OCI-LY7 (cell line): ENCODE measurements at places on chromosomes 1 and 21. TPM values are rescaled to one million over a fixed set of nuclear protein-coding genes. Genes with fewer than 3 reads are reported as not detected.
A peak's percentile ranks its signal among the peaks of the same experiment; 100 is the strongest.

DNA sequence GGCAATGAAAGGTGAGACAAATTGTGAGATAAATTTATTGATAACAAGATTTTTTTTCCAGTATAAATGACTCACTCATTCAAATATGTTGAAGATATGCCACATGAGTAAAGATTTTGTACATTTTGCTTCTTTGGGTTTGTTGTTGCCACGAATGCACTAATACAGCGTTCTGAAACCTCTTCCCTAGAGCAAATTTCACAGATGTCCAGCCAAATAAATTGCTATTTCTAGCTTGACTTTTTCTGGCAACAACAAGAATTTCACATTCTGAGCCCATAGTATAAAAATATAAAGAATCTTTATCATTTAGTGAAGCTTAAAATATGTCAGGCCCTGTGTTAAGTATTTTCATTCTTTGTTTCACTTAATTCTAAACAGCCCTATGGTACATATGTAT is 114.5 kb upstream of the COL24A1 start:
- no peak for DNase-seq

- DNase-seq, result no peak
Measured at GRCh38 chr1:184622136-184622823, 132.4 kb downstream of the EDEM3 start.

DNA sequence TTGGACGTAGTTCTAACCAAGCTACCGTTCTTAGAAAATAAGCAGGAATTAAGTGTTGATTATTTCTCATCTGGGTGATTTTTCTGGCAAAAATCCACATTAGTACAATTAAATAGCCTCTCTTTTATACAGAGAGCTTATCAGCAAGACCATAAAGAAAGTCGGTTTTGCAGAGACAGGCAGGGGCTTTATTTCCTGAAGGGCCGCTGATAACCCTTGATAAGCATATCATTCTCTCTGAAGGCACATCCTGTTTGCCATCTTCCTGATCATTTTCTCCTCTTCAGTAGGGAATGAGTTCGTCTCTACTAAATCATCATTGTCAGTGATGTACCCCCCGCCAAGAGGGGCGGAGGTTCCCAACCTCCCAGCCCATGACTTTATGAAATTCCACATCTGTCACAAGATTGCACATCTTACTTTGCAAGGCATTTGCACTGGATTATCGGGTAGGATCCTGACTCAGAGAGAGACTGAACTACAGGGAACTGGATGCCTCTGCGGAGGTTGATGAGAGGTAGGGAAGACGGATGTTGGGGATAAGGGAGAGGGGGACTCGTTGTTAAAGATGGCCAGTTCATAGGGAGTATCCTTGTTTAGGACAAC is 115.7 kb downstream of the KCNJ6 start:
- DNase-seq, result no peak

DNA sequence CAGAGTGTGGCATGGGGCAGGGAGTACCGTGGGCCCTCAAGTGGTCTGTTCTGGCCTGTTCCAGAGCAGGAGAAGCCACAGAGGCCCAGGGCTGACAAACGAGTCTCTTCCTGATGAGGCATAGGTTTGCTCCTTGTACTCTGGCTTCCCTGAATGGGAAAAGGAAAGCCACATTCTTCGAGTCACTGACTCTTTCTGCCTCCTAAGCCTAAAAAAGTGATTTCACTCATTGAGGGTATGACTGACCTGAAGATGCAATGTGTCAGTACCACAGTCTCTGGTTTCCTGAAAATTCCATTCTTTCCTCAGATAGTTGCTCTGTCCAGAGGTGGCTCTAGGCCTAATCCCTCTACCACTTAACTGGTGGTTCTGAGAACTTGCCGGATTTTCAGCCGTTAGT is 92.3 kb downstream of the KCNN3 start:
- no peak for DNase-seq

DNA sequence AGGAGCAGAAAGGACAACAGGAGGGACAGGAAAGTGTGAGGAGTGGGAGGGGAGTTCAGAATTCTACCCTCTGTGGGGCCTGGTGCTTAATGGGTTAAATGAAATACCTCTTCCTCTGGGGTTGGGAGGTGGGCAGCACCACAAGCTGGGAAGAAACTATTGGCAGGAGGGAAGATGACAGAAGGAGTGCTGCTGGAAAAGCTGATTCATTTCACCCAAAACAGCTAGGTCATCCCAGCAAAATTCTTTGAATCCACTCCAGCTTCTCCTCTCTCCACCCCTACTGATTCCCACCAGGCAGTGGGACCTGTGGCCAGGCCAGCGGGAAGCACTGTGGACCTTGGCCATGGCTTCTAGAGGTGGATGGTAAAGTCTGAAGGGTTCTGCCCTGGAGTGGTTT is 12.8 kb downstream of the BCAN start:
- DNase-seq, result no peak

- no peak for DNase-seq
Measured at GRCh38 chr1:48251323-48251722, 28.8 kb downstream of the SLC5A9 start.

GRCh38 chr1:241810769-241811405 is 37.1 kb upstream of the EXO1 start:
- DNase-seq, result no peak

- DNase-seq, result no peak
Measured at GRCh38 chr1:144101397-144102045, 129.7 kb upstream of the FAM72C start.

- no peak for DNase-seq
Measured at GRCh38 chr1:57270927-57271698, 152.7 kb downstream of the DAB1 start.

DNA sequence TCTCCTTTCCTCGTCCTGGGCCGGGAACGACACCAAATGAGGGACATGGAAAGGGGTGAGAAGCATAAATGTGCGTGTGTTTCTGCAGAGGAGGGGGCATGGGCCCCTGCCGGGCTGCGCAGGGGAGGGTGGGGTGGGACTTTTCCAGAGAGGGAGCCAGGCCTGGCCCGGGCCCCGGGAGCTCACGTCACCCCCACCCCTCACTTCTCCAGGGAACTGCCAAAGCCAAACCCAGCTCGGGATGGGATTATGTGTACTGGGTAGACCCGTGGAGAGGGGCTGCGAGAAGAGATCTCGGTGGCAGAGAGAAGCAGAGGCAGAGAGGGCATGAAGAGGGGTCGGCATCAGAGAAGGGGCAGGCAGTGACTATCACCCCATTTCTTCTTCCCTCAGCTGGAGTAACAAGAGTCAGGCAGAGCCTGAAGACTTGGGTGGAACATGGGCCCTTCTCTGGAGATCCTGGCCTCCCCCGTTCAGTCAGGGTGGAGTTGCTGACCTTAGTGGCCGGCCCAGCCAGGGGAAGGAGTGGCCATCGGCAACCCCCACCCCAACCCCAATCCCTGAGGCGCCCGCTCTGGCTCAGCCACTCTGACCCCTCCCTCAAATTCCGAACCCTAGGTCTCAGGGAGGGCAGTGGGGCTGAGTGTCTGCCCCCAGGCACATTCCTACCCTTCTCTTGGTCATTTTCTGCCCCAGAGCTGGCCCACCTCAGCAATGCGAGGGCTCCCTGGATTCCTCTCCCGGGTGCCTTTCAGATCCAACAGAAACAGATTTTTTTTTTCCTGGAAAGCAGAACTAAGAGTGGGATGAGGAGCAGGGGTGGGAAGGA is 1.2 kb downstream of the ADAMTSL4 start:
- DNase-seq, result no peak

- DNase-seq, result no peak
Measured at GRCh38 chr1:113136476-113136875, 63.5 kb downstream of the LRIG2 start.

DNA sequence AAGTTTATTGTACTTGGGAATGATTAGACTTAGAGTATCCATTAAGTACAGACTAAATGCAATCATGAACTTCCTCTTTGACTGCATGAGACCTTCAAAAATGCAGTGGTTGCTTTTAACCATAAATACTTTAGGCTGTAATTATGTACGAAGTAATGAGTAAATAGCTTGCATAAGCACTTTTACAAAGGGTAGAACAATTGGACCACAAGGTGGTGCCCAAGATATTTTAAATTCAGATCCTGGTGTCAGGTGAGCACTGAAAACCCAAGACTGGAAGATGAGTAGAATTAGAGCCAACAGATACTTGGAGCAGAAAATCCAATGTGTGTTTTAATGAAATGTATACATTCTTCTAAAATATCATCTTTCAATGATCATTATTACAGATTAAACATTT is 43.4 kb upstream of the RHOU start:
- DNase-seq, result peak; percentile 38

- no peak for DNase-seq
Measured at GRCh38 chr1:177737456-177737855, 232.4 kb downstream of the SEC16B start.

GRCh38 chr1:58561633-58562032 is 15.1 kb upstream of the OMA1 start:
- no peak for DNase-seq

- DNase-seq, result no peak
Measured at GRCh38 chr1:164609089-164609488, 50.1 kb downstream of the PBX1 start.

KLHDC8A gene
- total RNA-seq, result not detected in 2 replicates

CTPS1 gene
- total RNA-seq, result 111 and 117 TPM in 2 replicates
